ENCODE measurements at places on chromosomes 16 and 17.
A peak's percentile ranks its signal among the peaks of the same experiment; 100 is the strongest.

GRCh38 chr17:59376506-59376905 lies 45.1 kb downstream of the YPEL2 start:
- no peak for DNase-seq

DNA sequence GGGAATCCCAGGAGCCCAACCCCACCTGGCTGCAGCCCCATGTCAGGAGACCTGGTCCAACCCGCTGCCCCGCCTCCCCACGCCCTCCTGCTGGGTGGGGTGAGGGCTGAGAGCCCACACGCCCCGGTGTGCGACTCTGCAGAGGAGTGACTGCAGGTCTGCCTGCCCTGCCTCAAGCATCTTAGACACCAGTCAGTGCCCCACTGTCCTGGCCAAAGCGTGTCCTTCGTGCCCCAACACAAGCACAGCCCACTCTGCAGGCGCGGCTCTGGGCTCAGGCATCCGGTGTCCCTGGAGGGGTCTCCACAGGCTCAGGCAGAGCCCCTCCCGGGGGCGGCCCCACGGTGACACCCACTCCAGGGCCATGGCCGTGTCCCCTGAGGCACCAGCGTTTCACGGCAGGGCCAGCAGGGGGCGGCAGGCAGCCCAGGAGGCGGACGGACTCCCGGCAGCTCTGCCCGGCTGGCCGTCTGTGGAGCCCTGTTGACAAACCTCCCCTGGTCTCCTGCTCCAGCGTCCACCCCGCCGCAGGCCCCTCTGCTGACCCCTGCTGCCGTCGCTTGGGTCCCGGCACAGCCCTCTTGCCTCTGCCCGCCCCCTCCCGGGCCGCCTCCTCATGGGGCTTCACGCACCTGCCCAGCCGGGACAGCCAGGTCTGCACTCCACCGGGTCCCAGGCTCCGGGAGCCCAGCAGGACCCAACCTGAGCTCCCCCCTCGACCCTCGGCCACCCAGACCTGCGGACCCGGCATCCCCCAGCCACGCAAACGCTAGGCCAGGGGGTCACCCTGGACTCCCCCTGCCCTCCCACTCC lies 8.6 kb upstream of the UBE2I start:
- DNase-seq, result peak; percentile 83

GRCh38 chr17:54968988-54969332 lies 395 bp downstream of the STXBP4 start:
- peak; percentile 32 for DNase-seq

GRCh38 chr16:70778901-70779309 lies 22.1 kb downstream of the VAC14 start:
- DNase-seq, result no peak

GRCh38 chr17:63278728-63279442 lies 167.2 kb downstream of the CYB561 start:
- DNase-seq, result no peak

GRCh38 chr16:7584561-7584960 lies 251.9 kb downstream of the RBFOX1 start:
- no peak for DNase-seq

DNA sequence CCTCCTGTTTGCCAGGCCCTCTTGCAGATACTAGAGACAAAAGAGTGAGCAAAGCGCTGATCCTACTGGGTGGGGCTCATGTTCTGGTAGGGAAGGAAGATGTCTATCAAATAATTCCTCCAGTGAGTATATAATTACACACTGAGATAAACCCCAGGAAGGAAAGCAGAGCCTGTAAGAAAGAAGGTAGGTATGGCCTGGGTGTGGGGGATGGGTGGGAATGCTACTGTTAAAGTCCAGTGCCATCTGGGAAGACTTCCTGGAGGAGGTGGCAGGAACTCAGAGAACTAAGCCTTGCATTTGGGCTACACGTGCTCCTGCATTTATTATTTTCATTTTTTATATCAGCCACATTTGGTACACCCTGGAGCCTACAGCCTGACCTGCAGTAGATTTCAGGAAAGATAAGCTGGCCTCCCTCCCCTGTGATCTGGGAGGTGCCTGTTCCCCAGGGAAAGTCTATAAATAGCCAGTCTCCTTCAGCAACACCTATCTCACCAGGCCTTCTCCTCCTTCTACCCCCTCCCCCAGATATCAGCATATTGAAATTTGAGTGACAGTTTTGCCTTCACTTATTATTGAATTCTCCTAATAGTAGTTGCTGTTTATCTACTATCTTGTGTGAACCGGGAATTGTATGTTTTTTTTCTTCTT lies 11.5 kb downstream of the ATP2C2 start:
- no peak for DNase-seq

GRCh38 chr17:55454906-55455474 lies 33.4 kb upstream of the MMD start:
- DNase-seq, result no peak

DNA sequence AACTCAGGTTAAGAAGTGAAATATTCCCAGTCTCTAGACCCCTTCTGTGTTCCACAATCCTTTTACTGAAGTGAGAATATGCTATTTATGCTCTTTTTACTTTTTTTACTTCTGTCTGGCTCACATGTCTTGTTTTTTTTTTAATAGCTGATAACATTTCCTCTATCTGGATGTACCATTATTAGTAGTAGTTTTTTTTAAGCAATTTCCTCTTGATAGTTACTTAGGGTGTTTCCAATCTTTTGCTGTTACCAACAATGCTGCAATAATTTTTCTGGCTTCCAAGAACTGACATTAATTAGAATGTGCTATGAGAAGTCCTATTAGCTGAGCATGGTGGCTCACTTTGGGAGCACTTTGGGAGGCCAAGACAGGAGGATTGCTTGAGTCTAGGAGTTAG lies 32.0 kb downstream of the KSR1 start:
- DNase-seq, result no peak

GRCh38 chr16:88008840-88009239 lies 57.6 kb downstream of the BANP start:
- DNase-seq, result no peak

- peak; percentile 59 for DNase-seq
Observed at GRCh38 chr16:2919511-2920255, 8.0 kb downstream of the FLYWCH1 start.

- DNase-seq, result no peak
Observed at GRCh38 chr16:11423315-11424117, 78.3 kb downstream of the RMI2 start.

GRCh38 chr17:79171188-79171587 lies 96.6 kb downstream of the ENGASE start:
- no peak for DNase-seq

DNA sequence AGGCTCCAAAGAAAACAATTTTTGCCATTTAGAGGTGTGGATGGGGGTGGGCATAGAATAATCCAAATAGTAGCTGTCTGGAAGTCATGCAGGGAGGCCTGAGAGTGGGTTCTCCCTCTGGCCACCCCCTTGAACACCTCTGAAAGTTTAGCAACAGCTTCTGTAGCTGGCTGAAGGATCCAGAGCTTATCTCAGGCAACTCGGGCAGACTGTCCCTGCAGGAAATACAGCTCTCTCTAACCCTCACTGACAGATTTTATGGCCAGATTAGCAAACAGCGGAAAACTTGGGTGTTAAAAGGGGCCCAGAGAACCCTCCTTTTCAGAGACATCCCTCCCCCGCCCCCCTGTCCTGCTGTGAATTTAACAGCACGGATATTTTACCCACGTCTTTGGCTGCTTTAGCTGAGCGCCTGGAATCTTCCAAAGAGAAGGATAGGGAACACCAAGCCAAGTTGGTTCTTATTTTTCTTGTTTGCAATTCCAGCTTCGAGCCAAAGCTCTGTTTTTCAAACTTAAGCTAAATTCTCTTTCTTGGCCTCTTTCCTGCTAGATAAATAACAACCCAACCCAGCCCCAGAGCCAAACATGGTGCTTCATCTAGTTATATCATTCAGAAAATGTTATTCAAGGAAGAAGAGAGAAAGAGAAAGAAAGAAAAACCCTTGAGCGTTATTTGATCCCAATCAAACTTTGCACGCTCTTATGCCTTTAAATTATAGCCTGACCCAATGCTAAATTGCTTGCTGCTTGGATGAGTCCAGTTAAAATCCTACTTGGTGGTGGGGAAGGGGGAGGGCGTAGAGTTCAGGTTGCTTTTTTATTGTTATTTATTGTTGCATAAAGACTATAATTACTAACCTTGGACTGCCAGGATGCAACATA lies 2.3 kb upstream of the HOXB2 start:
- no peak for DNase-seq

GRCh38 chr17:37671824-37672547 lies 28.7 kb upstream of the DDX52 start:
- no peak for DNase-seq

DNA sequence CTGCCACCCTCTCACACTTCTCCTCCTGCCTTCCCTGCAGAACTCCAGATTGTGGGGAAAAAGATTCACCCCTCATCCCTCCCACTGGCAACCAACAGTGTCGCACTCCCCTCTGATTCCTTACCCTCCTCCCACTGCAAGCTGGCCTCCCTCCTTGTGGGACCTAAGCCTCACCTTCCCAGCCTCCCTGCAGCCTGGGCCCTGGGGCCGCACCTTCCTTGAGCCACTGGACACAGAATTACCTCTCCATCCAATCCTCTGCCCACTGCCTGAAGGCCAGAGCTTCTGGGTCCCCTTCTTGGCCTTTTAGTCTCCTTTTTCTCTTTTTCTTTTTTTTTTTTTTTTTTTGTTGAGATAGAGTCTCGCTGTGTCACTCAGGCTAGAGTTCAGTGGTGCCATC lies 33.9 kb downstream of the NGFR start:
- DNase-seq, result no peak

GRCh38 chr17:50638966-50639713 lies 4.5 kb downstream of the ABCC3 start:
- DNase-seq, result no peak

DNA sequence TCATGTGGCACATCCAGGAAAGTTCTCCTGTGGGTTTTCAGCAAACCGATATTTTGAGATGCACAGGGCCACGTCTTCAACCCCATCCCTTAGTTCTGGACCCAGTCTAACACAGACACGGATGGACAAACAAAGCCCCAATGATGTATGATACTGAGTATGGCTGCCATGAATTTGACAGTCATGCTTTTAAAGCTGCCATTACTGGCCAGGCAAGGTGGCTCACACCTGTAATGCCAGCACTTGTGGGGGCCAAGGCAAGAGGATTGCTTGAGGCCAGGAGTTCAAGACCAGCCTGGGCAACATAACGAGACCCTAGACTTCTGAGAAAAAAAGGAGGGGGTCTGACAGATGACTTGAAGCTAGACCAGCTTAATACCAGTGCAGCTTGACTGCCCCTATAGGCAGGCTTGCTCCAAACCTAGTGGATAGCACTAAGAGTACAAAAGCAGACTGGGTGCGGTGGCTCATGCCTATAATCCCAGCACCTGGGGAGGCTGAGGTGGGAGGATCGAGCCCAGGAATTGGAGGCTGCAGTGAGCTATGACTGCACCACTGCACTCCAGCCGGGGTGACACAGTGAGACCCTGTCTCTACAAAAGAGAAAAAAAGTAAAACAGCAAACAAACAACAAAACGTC lies 10.8 kb upstream of the ZNF629 start:
- DNase-seq, result no peak

- no peak for DNase-seq
Observed at GRCh38 chr16:15652293-15653001, 2.4 kb downstream of the NDE1 start.

DNA sequence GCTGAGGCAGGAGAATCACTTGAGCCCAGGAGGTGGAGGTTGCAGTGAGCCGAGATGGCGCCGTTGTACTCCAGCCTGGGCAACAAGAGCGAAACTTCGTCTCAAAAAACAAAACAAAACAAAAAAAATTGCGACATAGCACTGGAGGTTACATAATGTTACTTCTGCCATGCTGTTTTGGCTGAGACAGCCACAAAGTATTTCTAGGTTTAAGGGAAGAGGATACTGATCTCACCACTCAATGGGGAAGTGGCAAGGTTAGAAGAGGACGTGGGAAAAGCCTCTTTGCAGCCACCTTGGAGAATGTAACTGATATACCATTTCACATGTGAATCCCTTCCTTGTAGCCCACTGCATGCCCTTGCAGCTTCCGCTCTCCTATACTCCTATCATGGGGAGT lies 131.2 kb upstream of the NLRP1 start:
- DNase-seq, result no peak

DNA sequence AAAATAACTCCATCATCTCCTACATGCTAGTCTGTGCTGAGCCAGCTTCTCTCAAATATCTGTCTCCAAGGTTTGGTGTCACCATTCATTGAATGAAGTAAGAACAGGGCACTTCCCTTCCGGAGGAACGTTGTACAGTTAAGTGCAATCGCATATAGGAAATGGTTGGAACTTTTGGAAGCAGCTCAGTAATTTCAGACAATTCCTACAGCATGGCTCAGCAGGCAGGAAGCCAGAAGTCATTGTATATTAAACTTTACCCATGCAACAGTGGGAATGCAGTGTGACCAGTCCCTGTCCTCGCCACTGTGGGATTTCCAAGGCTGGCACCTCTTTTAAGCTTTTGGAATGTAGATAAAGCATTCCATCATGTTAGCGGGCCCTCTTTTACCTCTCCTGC lies 51.1 kb upstream of the MYH2 start:
- no peak for DNase-seq

- no peak for DNase-seq
Observed at GRCh38 chr16:67202956-67203493, 4.1 kb downstream of the ELMO3 start.

Data from activated naive CD8-positive, alpha-beta T cell treated with anti-CD3 and anti-CD28 coated beads for 36 hours (primary cell).